ENCODE measurements at places on chromosomes 3 and 15.

DNA sequence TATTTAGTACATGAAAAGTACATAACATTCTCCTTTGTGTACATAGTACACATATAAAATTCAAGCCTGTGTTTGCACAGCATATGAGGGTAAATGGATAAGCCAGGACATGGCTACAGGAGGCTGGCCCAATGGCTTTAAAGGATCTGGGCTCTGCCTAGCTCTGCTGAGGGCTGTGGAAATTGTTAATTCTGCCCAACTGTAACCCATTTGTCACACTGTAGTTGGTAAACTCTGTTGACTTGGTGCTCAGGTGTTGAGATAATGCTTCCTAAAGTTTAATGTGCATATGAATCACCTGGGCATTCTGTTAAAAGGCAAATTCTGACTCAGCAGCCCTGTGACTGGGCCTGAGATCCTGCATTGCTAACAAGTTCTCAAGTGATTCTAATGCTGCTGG is 196.5 kb upstream of the ZPLD1 start:
- no peak for DNase-seq

DNA sequence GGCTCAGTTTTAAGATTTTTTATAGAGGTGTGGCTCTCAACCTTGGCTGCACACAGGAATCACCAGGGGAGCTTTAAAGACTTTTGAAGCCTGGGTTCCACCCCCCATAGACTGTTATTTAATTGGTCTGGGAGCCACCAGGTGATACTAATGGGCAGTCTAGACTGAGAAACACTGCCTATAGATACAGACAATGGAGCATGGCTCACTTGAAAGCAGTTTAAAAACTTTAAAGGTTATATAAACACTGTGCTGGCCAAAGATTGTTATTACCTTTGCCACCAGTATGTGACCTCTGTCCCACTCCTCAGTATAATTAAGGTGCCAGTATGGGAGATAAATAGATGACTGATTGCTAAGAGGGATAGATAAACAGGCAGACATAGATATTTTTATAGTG is 3.8 kb downstream of the GOLIM4 start:
- no peak for DNase-seq

DNA sequence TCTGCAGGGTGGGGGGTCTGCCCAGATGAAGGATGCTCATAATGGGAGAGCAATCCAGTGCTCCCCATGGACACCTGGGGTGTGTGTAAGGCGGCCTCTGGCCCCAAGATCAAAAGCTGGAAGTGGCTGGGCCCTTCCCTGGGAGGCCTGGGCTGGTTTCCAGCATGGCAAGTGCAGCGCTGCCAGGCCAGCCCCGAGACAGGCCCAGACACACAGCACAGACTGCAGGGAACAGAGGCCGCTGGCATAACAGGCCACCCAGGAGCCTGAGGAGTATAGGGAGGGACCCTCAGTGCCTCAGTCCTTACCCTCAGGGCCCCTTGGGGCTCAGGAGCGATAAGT is 10.0 kb downstream of the ITPKA start:
- no peak for DNase-seq

DNA sequence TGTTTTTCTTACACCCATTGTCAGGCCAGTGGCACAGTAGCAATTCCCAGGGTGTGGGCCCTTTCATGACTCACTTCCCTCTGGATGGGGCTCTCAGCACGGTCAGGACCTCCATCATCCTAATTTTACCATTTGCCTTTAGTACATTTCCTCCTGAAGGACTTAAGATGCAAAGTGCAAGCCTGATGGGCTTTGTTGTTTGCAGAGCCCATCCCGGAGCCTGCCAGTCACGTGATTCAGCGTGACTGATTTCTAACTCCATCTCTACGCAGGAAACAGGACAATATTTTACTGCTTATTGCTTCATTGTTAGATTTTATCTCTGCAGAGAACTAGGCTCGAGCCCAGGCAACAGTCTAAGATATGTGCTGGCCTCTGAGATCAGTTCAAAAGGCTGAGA is 223.7 kb downstream of the PDZRN3 start:
- DNase-seq = no peak

DNA sequence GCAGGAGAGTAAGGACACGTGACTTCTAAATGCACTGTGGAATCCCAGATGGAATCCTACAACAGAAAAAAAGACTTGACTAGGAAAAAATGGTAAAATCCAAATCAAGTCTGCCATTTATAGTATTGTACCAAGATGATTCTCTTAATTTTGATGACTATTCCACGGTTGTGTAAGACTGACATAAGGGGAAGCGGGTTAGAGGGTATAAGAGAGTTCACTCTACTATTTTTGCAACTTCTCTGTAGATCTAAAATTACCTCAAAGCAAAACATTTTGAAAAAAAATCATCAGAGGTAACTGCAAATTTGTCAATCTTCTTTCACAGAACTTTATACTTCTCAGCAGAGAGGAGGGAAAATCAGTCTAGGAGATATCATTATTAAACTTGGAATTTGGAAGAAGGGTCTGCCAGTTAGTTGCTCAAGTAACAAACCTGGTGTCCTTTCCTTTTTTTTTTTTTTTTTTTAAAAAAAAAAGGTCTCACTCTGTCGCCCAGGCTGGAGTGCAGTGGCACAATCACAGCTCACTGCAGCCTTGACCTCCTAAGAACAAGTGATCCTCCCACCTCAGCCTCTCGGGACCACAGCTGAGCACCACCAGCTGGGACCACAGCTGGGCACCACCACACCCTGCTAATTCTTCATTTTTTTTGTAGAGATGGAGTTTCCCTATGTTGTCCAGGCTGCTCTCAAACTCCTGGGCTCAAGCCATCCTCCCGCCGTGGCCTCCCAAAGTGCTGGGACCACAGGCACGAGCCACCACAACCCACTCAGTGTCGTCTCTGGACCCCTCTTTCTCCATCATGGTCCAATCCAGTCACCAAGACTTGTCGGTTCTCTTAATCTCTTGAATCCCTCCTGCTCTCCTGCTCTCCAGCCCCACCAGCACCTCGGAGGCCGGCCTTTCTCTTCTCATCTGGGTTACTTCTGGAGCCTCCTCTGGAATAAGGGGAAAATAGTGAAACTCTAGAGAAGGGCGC is 14.9 kb upstream of the HES1 start:
- DNase-seq = no peak

- DNase-seq = peak; percentile 37
Observed at GRCh38 chr3:159077860-159078259, 276.0 kb downstream of the MFSD1 start.

DNA sequence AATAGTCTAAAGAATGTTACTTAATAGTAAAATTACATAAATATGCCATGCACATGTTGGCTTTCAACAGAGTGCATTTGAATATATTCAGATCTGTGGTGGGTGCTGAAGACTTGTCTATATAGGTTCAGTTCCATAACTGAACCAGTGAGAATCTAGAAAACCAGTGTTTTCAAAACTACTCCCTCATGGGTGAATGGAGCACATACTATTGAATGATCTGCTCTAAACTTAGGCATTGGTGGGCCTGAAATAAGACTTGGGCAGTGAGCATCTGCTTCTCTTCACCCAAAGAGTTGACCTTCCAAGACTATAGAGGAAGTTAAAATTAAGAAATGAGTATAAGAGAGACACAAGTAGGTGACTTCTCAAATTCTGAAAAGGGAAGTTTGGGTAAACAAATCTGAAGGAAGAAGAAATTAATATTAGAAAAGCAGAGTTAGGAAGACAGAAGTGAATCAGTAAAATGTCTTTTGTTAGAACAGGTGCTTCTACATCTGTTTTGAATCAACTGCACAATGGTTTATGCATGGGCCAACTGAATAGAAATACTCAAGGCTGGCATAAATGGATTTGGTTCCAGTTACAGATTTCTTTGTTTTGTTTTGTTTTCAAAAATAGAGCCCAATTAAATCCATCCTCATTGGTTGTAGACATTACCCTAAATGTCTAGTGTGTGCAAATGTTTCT is 19.3 kb downstream of the ALCAM start:
- DNase-seq = no peak

GRCh38 chr3:39192490-39193092 is at the start of gene XIRP1:
XIRP1 (minus strand) TSS chr3:39192595; CDS start chr3:39189445, 3,150 bp downstream.
- DNase-seq = no peak

- no peak for DNase-seq
Observed at GRCh38 chr3:134985864-134986715, 191.0 kb downstream of the EPHB1 start.

GRCh38 chr15:39580485-39581241 is at the start of gene THBS1:
THBS1 (plus strand) TSS chr15:39581079; CDS start chr15:39581858, 779 bp downstream.
- DNase-seq = peak; percentile 95

GRCh38 chr3:152043620-152044019 is 170.2 kb downstream of the SUCNR1 start:
- no peak for DNase-seq

DNA sequence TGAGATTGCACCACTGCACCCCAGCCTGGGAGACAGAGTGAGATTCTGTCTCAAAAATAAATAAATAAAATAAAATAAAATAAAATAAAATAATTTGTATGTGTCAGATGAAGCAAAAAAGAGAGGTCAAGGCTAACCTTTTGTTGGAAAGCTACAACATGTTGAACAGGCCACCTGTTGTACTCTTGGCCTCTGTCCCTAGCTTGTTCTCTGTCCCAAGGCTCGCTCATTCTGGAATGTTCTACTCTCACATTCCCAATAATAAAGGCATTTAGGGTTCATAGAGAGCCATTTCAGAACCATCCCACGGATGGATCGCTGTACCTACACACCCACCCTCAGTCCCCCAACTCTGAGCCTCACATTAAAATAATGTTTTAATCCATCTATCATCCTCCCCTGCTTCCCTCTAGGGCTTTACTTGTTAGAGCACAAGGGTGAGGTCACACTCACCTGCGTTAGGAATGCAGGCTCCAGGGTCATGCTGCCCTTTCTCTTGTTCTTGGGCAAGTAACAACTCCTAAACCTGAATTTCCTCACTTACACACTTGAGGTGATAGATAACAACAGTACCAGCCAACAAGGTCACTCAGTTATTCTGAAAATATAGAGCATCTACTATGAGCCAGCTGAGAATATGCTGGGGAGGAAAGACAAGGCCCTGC is 24.9 kb upstream of the KCTD6 start:
- no peak for DNase-seq

GRCh38 chr3:43490640-43491185 is 131.1 kb downstream of the ANO10 start:
- DNase-seq = no peak

DNA sequence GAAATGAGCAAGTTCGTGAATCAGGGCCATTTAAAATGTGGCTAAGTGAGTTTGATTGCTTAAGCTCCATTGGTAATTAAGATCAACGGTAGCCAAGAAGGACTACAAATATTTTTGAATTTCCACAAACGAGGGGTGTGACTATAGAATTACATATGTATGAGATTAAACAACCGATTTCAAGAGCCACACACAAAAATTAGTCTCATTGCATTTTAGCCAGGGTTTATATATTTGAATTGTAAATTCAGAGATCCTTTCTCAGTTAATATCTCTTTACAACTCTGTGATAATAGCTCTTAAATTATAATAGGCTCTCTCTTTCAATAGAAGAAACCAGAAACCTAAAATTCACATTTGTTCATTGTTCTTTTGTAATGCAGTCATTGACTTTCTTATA is 325.6 kb upstream of the ICE2 start:
- DNase-seq = no peak

- DNase-seq = no peak
Observed at GRCh38 chr15:59035201-59035600, 47.7 kb downstream of the RNF111 start.

DNA sequence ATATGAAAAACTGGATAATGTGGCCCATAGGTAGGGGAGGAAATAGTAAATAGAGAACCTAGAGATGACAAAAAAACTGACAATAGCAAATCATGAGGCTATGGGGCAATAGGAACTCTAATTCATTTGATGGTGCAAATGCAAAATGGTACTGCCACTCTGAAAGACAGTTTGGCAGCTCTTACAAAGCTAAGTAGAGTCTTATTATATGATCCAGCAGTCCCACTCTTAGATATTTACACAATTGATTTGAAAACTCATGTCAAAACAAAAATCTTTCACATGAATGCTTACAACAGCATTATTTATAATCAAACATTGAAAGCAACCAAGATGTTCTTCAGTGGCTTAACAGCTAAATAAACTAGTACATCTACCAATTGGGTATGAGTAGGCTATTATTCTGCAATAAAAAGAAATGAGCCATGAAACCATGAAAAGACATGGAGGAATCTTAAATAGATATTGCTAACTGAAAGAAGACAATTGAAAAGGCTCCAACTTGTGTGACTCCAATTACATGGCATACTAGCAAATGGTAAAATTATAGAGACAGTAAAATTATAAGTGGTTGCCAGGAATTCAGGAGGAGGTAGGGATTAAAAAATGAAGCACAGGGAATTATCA is 321.8 kb upstream of the STAC start:
- DNase-seq = no peak

- no peak for DNase-seq
Observed at GRCh38 chr3:33458446-33458845, 18.2 kb upstream of the UBP1 start.

DNA sequence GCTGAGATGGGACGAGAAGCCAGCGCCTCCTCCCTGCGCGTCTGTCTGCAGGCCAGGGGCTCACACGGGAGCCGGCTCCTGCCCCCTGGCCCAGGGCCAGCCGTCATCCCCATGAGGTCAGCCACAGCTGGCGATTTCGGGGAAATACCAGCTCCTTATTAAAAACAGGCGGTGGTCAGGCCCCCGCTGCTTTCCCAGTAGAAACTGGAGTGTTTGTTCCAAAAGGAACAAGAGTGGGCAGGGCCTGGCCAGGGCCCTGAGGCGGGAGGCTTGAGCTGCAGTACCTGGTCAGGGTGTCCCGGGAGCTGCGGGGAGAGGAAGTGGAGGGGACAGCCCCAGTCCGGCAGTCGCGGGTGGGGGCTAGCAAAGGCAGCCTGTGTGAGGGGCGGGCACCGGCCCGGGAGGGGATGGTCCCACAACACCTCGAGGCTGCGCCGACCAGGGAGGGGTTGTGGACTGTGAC is 17.8 kb downstream of the MYL3 start:
- peak; percentile 52 for DNase-seq

DNA sequence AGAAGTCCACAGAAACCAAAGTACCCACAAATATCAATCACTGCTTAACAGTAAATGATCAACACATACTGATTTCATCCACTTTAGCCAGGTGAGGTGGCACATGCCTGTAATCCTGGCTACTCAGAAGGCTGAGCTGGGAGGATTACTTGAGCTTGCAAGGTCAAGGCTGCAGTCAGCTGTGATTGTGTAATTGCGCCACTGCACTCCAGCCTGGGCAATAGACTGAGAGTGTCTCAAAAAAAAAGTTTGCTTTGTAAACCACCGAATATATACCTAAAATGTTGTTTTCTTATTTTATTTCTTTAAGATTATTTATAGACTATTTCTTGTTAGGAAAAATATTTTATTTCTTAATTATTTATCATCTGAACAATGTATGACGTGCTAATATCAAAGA is 8.7 kb upstream of the ATP13A4 start:
- DNase-seq = no peak

GRCh38 chr15:82812994-82813393 is 3.6 kb downstream of the WHAMM start:
- no peak for DNase-seq

DNA sequence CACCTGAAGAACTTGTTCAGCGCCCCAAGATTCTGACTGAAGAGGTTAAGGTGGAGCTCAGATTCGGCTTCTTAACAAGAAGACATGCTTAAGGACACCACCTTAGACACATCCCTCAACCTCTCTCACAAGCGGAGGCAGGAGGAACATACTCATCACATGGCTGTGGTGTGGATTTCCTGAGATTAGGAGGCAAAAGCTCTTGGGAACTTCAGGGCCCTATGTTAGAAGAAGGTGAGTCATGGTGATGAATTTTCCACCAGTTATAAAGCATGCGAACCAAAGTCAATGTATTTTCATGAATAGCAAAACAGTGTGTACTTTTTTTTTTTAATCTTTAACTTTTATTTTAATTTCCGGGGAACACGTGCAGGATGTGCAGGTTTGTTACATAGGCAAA is 212.2 kb upstream of the SUCLG2 start:
- DNase-seq = no peak
